Epithelial cell of esophagus (primary cell): ENCODE measurements at places on chromosomes 5 and 9.
A peak's percentile ranks its signal among the peaks of the same experiment; 100 is the strongest.

DNA sequence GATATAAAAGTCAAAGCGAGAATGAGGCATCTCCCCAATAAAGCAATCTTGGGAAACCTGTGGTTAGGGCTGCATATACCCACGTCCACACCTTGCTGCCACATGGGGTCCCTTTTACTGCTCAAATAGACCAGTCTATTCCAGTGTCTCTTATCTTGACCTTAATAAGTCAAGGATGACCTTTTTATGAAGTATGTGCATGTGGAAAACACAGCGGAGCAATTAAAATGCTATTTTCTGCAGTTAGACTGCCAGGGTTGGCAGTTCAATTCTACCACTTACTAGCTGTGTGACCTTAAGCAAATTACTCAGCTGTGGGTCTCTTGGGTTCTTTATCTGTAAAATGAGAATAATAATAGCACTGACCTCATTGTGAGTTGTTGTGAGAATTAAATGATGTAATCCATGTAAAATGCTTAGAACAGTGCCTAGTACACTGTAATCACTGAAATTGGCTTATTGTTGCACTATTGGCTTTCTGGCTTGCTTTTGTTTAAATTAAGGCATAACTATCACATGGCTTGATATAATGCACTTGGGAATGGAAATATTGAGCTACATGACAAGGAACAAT is 67.8 kb upstream of the HSPB3 start:
- DNase-seq = peak; percentile 23

GRCh38 chr9:137445930-137446431 is 4.8 kb upstream of the ENTPD8 start:
- DNase-seq = no peak

DNA sequence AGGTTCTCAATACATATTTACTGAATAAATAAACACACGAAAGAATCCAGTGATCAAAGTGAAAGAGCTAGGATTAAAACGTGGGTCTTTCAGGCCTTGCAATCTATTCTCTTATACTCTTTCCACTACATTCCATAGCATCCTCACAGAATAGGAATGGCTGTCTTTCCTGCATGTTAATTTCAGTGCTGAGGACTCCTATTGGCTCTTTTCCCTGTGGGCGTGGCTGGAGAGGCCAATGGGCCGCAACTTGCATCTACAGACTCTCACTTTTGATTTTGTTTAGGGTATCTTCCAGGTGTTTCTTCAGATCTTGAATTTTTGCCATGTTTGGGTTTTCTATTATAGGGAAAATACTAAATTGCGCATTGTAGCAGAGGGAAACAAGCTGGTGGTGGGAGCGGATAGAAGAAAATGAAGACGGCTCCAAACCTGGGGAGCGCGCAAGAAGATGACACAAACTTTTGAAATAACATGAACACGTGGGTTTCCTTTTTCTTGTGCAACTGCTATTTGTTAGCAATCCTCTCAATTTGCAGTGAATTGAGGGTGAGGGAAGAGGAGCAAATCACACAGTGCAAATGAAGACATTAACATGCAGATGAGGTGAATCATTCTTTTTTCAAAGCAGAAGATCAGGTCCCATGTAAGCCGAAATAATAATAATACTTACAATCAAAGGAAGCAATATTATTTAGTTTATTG is 93.9 kb downstream of the GCNT1 start:
- no peak for DNase-seq

DNA sequence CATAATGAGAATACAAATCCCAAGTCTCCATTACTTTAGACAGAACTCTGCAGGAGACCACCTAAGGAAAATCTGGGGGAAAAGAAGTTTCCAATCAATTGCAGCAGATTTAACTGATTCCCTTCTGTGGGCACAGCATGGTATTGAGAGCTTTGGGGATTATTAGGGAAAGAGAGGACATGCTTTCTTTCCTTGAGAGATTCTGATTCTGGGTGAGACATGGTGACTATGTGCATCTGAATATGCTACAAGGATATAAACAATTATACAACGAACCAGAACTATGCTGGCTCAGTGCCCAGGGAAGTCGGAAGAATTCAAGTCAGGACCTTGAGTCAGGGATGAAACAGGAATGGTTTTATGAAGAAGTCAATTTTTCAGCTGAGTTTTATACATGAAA is 183.7 kb downstream of the PDE4D start:
- DNase-seq = peak; percentile 89

DNA sequence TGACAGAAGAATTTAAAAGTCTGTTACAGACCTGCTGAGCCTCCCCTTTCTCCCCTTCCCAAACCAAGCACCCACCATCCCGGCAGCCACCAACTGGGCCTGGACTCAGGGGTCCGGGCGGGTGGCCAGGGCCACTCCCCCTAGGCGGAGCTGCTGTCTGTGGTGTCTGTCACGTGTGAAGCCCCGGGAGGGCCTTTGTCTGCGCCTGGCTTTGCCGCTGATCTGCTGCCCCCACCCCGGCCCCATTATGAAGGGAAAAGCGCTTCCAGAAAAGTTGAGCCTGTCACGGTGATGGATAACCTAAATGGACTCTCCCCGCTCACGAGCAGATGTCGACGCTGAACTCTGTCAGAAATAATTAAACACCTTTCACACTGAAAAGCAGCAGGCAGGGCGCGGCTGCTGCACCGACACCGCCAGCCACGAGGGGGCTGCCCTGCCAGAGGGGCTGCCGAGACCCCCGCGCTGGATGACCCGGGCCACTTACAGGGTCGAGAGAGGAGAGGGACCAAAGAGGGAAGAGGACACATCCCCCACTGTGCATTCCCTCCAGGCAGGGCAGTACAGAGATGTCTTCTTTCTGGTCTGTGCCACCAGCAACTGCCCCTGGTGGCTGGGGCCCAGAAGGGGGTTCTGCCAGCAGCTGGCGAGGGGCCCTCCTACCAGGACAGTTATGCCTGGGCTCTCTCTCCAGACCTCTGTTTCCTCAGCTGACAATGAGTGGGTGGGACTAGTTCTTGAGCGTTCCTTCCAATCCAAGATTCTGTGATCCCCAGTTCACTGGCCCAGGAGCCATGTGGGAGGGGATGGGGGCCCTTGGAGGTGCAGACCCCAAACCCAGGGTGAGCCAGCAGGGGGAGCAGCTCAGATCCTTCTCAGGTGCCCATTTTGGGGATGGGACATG is 36.0 kb upstream of the BARHL1 start:
- DNase-seq = no peak

GRCh38 chr5:62902126-62902525 is 323.5 kb downstream of the LRRC70 start:
- no peak for DNase-seq

- no peak for DNase-seq
These were observed 11.2 kb downstream of the MVB12B start for GRCh38 chr9:126337729-126338372.

- DNase-seq = no peak
These were observed 70.9 kb upstream of the PPP1R26 start for GRCh38 chr9:135408476-135409254.

DNA sequence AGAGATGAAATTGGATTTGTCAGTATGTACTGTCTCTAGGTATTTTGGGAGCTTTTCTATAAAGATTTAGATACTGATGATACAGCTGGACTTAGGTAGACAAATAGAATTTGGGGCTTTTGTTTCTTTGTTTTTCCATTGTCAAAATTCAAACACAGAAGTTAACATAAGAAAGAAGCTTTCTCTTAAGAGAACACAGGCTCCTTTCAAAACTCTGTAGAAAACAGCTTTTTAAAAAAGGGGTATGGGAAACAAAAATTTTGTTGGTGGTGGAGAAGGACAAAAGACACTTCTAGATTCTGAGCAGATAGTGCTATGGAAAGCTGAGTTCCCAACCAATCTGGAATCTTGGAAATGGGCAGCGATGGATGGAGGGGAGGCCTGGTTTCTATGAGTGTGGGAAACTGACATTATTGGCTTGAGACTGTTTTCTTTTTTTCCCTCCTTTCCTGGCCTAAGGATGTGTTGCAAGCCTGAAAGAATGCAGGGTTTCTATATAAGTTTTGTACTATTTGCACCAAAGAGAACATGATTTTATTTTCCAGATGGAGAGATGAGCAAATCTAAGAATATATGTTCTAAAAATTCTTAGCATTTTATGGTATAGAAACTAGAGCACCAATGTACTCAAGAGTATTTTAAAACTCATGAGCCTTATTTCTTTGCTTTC is 240.0 kb downstream of the PRR16 start:
- no peak for DNase-seq

DNA sequence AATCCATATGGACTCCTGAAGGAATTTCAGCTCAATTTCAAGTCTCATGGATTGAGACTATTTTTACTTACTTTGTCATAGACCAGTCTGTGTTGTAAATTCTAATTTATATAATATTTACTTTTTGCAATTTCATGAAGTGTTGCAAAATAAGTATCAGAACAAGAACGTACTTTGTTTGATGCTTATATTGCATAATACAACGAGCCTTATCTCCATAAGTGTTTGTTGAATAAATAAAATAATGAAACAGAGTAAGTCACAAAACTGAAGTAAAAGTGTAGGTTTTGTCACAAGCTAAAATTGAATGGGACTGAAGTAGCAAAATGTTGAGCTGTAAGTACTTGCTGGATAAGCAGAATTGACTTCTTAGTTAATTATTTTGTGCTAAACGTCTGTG is 3.0 kb upstream of the LIFR start:
- DNase-seq = no peak

DNA sequence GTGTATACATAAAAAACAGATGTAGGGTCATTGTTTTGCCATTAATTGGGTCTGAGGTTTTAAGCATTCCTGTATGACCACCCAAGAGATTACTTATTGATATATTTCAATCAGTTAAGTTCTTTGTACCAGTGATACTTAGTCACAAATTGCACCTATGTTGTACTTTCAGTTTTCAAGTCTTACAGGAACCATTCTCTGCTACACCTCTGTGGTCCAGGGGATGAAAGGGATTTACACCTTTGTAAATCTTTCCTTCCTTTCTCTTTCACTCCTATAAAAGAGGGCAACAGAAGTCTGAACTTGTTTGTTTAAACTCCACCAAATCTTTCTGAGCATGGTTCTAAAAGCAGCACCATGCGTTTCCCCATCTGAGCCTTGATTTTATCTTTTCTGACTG is 86.1 kb downstream of the DEPDC1B start:
- DNase-seq = no peak

DNA sequence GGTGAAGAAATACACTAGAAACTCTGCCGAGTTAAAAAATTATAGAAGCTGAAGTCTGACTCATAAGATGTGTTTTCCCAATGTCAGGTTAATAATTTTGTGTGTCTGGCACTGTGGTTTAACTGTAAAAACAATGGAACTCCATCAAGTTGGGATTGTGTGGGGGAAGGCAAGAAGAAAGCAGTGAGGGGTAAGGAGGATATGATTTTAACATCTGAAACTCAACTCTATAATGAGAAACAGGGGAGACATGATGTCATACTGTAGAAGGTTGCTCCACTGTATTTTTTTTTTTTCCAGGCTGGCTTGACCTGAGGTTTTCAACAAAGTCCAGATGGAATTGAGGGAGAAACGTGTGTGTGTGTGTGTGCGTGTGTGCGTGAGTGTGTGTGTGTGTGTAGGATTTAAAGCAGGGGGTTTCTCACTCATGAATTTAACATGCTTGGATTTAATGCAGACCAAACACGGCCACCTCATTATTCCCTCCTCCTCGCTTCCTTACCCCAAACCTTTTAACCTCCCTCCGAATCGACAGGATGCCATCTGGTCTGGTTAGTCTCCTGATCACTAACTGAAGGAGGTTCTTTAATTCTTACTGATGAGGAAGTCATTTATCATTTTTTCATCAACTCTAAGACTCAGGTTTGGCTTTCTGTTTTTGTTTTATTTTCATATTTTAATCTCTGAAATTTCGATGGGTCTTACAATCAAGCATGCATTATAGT is 140.2 kb upstream of the LPAR1 start:
- DNase-seq = no peak

- peak; percentile 38 for DNase-seq
These were observed 59.1 kb upstream of the ENTREP1 start for GRCh38 chr9:69265891-69266290.

DNA sequence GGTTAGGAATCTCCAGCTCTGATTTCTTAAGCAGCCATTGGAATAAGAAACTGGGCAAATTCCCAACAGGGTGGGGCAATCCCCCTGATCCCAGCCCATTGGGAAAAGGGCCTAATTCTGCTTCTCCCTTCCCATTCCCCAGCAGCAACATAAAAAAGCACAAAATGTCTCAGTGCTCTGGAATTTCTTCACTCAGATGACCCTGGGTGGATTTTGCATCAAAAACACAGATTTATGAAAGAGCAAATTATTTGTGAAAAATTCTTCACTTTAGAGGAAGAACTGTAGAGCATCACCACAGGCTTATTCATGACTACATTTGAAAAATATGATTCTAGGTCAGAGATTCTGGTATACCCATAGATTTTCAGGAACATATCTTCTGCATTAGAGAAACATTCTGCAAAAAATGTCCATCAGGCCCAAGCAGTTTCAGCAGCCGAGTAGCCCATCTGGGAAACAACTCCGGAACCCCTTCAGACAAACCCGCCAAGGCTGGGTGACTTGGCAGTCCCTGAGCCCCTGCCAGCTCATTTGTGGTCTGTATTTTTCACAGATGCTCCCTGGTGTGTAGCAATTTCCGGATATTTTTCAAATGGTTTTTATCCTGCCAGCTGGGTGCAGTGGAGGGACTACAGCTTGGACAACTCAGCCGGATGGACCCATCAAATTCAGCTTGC is 102.1 kb upstream of the RANBP3L start:
- DNase-seq = no peak

GRCh38 chr5:51278539-51278938 is 104.7 kb upstream of the ISL1 start:
- DNase-seq = no peak

- no peak for DNase-seq
These were observed 9.6 kb downstream of the SLC9A3 start for GRCh38 chr5:514673-515072.

- peak; percentile 26 for DNase-seq
These were observed at the start of gene SUSD3 for GRCh38 chr9:93058355-93059010. SUSD3 (plus strand) TSS chr9:93058701; CDS start chr9:93058743, 42 bp downstream.

GRCh38 chr5:77305956-77306355 is 95.5 kb downstream of the PDE8B start:
- DNase-seq = no peak

- no peak for DNase-seq
These were observed 259.0 kb upstream of the ADRA1B start for GRCh38 chr5:159657298-159657697.

DNA sequence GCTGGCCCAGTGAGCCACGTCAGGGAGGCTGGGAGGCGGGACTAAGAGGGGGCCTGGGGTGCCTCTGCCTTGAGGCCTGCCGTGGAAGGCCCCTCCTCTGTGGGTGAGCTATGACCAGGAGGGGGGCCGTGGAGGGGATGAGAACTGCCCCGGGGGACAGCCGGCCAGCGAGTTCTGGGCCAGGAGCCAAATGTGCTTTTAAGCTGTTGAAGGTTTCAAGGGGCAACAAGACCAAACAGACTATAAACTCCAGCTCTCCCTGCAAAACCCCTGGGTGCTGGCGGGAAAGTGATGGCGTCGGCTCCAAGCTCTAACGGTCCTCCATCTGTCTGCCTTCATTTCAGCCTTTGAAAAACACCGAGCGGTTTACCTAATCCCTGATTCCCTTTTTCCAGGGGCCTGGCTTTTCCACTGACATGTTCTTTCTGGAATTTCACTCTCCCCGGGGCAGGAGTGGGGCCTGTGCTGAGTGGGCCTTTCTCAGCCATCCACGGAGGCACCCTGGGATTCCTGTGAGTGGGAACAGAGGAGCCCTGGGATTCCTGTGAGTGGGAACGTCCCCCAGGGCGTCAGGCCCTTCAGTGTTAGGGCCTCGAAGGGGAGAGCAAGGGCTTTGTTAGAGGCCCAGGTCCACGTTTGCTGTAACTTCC is 65.6 kb downstream of the COL5A1 start:
- no peak for DNase-seq
